Activated CD4-positive, alpha-beta T cell treated with anti-CD3 and anti-CD28 coated beads for 48 hours (primary cell): ENCODE measurements at places on chromosomes 16 and 17.

GRCh38 chr17:78345791-78346494 lies 13.9 kb downstream of the SOCS3 start:
- no peak for DNase-seq

DNA sequence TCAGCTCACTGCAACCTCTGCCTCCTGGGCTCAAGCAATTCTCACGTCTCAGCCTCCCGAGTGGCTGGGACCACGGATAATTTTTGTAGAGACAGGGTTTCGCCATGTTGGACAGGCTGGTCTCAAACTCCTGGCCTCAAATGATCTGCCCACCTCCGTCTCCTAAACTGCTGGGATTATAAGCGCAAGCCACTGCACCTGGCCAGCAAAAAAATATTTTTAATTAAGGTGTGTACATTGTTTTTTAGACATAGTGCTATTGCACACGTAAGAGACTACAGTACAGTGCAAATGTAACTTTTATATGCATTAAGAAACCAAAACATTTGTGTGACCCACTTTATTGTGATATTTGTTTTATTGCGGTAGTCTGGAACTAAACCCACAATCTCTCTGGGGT lies 49.0 kb downstream of the NACA2 start:
- no peak for DNase-seq

GRCh38 chr16:14398014-14398717 lies 231.9 kb downstream of the PARN start:
- no peak for DNase-seq

- no peak for DNase-seq
These were observed 14.8 kb downstream of the PLD6 start for GRCh38 chr17:17191346-17191792.
